ENCODE measurements at places on chromosomes 16 and 17.

- no peak for DNase-seq
These were observed 54.0 kb downstream of the PGS1 start for GRCh38 chr17:78432226-78433012.

- no peak for DNase-seq
These were observed 7.1 kb downstream of the FAHD1 start for GRCh38 chr16:1834096-1834495.

DNA sequence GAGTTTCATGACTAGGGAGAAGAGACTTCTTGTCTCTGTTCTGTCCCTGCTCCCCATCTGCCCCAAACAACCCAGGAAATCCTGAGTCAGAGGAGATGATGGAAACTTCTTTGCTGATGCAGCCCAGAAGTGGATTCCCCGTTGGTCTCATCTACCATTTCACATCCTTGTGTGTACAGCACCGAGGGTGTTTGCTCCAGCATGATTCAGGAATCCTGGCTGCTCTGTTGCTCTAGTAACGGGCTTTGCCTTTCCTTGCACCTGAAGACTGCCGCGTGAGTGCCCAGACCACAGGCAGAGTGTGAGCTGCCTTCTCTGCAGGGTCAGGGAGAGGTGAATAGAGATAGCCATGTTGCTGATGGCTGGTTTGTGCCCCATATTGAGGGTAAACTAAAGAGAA is 408.4 kb downstream of the CPPED1 start:
- DNase-seq: no peak

DNA sequence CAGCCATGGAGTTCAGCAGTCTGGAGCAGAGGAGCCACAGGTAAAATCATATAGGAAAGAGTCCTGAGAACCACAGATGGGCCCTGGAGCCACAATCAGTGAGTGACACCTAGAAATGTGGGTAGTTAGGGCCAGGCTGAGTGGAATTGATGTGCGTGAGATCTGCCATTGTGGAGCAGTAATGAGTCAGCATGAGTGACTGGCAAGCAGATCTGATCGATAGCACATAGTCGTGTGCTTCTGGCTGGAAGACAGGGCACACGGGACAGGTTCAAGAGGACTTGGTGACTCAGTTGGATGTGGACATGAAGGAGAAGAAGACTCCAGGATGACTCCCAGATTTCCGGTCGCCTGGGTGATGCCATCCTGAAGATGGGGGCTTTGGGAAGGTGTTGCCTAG is 12.3 kb downstream of the ADORA2B start:
- DNase-seq: no peak
